ENCODE measurements at places on chromosomes 2 and 18. TPM values are rescaled to one million over a fixed set of nuclear protein-coding genes. Genes with fewer than 3 reads are reported as not detected.

DNA sequence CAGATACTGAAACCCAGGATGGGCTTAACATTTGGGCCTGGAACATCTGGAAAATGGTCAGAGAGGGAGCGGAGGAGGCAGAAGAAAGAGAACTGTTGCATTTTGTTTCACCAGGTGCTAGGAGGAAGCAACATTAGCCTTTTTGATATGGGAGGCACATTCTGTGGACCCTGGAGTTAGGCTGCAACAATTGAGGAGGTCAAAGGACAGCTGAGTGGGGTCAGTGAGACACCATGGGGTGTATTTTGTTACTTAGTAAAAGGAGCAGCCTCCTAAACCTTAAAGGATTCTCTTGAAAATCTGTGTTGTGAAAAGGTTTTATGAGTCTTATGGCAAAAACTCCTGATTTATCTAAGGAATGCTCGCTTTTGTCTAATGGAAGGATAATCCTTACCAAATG, 124.9 kb downstream of the GREB1L start:
- DNase-seq: no peak

- DNase-seq: no peak
Measured at GRCh38 chr2:47535996-47536395, 133.0 kb downstream of the MSH2 start.

DNA sequence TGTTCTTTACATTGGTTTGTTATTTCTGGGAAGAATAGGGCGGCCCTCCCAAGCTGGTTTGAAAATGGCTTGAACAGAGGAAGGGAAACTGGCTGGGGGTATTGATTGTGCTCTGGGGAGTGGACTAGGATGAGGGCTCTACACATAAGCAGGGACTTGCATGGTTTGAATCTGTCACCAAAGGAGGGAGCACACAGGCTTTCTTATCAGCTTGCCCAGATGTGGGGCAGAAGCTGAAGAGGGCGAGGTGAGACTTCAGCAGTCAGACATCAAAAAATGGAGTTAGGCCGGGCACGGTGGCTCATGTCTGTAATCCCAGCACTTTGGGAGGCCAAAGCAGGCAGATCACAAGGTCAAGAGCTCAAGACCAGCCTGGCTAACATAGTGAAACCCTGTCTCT, 7.2 kb upstream of the RAB12 start:
- no peak for DNase-seq

DNA sequence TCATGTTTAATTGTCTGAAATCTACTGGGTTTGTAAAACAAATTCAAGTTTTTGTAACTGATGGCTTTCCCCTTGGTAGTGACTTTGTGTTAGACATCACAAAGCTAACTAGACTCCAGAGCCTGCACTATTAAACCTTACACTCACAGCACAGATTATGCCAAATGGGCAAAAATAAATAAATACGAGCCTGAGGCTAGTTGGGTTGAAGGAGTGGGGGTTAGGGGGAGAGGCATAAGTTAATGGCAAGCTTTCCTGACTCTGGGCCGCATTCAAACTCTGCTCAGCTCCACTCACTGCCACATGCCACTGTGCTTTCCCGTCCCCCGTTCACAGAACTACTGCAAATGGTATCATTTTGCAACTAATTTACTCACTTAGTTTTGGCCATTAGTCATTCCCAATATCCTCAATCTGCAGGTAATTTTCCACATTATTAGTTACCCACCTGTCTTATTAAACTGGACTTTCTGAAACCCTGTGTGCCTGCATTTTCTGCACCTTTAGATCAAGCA, 1079.9 kb upstream of the PIK3C3 start:
- DNase-seq: no peak

GRCh38 chr2:116132833-116133232, 1681.7 kb upstream of the DDX18 start:
- no peak for DNase-seq

GRCh38 chr2:119435953-119436297, 4.3 kb downstream of the TMEM37 start:
- no peak for DNase-seq

GRCh38 chr2:1045109-1045508, 94.5 kb downstream of the SNTG2 start:
- DNase-seq: no peak

DNA sequence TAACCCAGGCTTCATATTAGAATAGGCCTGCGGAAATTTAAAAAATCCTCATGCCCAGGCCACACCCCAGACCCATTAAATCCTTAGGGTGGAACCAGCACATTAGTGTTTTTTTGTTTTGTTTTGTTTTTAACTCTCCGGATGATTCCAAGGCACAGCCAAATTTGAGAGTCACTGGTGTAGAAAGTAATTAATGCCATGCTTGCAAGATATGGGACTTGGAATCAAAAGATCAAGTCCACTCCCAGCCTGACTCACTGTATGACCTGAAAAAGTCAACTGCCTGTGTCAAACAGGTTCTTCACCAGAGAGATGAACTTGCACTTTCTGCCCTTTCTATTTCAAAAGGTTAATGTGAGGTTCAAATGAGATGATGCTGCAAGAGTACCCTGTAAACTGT, 310.3 kb upstream of the LYPD1 start:
- DNase-seq: no peak

DNA sequence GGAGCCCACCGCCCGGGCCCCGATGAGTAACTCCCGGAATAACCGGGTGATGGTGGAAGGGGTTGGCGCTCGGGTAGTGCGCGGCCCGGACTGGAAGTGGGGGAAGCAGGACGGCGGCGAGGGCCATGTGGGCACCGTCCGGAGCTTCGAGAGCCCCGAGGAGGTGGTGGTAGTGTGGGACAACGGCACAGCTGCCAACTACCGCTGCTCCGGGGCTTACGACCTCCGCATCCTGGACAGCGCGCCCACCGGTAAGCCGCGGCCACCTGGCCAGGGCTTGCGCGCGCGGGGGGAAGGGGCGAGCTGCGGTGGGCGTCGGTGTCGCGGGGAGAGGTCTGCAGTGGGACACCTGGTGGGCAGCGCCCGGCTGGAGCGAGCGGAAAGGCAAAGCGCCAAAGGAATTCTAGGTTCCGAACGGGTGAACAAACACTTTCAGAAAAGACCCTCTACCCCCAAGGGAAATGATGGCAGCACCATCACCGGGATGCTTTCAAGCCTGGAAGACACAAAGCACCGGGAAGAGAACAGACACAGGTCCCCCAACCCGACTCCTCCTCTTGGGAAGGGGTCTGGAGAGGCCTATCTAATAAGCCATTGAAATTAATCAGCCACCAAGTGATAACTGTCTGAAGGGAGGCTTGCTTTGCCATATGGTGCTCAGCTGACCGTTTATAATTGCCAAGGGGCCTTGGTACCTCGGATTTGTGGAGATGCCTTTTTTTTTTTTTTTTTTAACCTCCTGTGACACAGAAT, 1.1 kb downstream of the MIB1 start:
- DNase-seq: no peak

DNA sequence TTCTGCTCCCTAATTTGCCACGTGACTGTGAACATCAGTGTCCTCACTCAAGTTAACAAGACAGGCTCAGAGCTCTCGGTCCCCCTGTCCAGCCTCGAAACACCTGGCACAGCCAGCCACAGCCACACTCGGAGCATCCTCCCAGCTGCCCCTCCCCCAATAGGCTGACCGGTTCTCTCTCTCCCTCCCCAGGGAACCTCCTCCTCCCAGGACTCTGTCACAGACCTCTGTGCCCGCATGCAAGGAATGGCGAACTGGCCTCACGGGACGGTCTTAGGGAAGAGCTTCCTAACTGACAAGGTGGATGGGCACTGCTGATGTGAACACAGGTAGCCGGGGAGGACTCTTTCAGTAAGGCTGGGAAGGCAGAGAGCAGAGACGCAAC, 18.8 kb downstream of the CYP26B1 start:
- no peak for DNase-seq

Gene HRH4
- 0.12 TPM for total RNA-seq

Gene IL36RN
- total RNA-seq: not detected

Gene SCTR
- not detected for total RNA-seq

Gene MERTK
- 8.7 TPM for total RNA-seq

Gene TPRKB
- total RNA-seq: 49.8 TPM

Gene DYNAP
- total RNA-seq: not detected
